ENCODE measurements at places on chromosomes 2 and 18.

DNA sequence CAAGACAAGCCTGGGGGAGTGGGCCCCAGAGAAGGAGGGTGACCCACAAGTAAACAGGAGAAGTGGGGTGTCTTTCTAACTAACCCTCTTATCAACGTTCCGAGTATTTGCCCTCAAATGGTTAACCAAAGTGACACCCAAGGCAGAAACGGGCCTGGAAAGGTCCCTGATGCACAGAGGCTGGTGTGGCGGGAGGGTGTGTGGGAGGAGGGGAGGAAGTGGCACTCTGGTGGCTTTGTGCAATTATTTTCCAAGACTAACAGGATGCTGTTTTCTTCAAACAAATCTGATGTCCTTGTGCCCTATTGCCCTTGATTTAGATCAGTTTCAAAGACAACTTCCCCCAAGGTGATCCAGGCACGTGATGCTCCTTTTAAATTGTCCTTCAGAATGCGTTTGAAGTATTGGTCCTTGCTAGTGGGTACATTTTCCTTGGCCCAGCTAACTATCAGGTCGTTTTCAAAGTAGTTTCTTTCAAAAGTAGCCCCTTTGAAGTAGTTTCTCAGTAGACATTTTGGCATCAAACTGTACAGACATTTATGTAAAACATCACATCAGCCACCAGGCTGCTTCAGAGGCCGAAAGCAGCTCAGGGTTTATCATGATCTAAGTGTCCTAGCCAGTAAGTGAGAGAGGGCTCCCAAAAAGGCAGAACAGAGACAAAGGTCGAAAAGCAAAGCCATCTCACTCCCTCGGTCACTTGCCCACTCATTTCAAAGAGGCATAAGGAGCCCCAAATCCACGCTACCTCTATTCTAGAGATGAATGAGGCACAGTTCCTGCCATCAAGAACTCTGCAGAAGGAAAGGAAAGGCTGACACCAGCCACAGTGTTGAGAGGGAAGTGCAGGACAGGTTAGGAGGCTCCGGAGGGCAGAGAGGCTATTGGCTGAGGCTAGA lies 371.1 kb upstream of the ID2 start:
- DNase-seq = peak; percentile 55

DNA sequence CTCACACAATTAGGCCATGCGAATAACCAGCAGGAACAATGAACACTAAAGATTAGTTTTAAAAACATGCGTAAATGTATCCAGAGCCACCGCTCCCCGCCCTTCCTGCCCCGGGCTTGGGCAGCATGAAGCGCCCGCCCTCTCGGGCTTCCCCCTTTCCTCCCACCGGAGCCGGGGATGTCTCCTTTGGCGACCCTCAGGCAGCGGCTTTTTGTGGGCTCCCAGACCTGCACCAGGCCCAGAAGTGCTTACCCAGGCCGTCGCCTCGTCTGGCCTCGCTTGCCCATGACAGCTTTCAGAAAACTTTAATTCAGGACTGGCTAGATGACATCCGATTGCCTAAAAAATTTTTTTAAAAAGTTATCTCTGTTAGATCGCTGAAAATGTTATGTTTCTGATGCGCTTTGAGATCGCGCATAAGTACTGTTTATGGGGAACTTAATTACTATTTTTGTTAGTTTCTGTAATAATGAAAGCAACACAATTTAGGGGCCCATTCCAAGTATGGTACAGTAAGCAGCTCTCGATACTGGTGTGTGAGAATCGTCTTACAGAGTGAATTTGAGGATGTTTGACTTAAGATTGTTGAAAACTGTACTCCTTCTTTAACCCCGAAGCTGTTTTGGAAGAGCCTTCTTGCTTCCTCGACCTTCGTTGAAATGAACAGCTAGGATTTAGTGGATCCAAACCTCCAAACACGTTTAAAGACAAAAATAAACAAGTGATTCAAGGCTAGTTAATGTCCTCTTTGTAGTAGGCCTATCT lies 1.1 kb downstream of the MAP3K20 start:
- no peak for DNase-seq

GRCh38 chr2:84495539-84496146 lies 20.7 kb upstream of the DNAH6 start:
- DNase-seq = peak; percentile 81

DNA sequence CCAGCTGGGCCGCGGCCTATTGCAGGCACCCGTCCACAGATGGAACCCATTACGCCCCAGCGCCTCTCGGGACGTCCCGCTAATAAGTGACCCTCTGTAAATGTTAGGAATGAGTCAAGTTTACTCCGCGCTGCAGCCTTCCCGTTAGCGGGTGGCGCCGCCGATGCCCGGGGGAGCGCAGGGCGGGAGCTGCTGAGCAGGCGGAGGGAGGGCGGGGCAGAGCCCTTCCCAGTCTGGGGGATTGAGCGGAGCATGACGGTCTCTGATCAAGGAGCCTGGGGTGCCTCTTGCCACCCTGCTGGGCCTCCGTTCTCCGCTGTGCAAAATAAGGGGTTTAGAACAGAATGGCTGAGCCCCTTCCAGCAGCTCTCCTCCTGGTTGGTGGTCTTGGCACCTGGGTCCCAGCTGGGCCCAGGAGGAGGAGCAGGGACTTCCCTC lies 10.5 kb downstream of the CROCC2 start:
- DNase-seq = no peak

DNA sequence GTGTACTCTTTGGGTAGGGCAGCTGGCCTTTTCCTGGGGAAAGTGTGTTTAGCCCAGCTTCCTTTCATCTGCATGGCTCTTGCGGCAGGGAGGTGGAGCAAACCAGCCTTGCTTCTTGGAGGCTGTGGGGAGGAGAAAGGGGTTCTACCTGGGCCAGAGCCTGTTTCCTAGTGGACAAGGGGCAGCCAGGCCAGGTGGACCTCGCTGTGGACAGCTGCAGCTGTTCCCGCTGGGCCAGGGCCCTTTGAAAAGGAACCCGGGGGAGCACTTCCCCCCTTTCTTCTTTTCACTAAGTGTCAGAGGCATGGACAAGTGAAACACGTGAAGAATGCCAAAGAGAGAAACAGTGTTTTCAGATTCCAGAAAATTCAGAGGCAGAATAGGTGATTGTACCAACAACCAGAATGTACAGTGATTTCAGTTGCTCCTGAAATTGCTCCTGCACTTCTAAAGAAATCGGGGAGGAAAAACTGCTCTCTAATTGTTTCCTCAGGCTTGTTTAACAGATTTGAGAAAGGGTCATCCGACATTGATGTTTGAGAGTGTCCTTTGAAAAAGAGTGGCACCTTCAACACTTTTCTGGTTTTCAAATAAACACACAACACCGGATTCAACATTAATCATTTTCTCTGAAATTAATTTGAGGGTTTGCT lies 3.9 kb downstream of the GLI2 start:
- DNase-seq = no peak

GRCh38 chr18:33576999-33577646 lies 896 bp upstream of the ASXL3 start:
- DNase-seq = no peak

DNA sequence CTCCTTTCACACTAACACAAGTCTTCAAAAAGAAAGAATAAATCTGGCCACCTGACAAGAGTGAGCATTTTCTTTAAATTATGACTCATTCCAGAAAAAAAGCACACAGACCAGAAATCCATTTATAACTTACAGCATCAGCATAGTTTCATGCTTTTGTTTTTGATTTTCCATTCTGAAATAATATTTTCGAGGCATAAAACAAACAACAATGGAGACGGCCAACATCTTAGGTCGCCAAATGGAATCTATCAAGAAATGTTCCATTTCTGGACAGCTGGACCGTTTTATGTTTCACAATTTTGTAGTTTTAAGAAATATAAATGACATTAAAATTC lies 165.4 kb upstream of the ZFP36L2 start:
- DNase-seq = no peak

DNA sequence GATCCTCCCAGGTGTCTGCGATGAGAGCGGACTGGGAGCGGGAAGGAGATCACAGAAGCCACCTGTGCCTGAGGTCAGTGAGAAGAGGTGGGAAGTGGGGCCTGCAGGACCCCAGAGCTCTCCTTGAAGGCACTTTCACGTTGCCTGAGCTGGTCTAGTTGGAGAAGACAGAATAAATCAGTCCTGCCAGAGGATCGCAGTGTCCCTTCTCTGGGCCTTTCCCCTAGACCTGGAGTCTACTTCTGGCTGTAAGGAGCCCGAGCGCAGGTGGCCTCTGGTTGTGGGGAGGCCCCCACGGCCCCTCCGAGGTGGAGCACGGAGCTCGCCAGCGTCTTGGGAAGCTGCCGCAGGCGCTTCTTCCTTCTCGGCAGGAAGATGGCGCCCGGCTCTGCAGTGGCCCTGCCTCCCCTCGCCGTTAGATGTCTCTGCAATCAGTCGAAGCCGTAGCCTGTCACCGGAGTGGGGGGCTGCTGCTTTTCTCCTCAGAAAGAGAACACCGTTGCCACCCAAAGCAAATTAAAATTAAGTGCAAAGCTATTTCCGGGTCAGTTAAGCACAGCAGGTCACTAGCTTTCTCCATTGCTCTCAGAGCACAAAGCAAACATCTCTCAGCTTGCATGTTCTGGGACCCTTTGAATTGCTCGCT lies 212.0 kb upstream of the MYT1L start:
- no peak for DNase-seq

- DNase-seq = no peak
Measured at GRCh38 chr2:108835040-108835439, 48.5 kb downstream of the CCDC138 start.

GRCh38 chr2:48459921-48460320 lies 70.0 kb upstream of the STON1 start:
- DNase-seq = no peak

DNA sequence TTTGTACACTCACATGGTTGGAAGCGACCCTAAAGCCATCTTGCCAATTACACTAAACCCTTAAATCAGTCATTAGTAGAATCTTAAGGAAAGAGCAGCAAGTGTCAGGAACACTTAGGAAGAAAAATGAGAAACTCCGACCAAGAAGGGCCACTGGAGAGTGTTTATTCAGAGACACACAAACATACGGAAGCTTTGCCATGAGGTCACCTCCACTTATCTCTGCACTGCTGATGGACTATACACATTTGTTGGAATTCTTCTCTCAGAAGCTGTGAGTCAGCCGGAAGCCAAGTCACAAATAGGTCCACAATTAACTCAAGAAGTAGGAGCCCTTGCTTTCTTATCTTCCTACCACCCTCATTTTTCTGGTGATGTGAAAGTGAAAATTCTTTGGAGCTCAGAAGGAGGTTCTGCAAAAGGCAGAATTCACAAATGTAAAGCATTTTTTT lies 21.6 kb downstream of the BMP10 start:
- DNase-seq = no peak

DNA sequence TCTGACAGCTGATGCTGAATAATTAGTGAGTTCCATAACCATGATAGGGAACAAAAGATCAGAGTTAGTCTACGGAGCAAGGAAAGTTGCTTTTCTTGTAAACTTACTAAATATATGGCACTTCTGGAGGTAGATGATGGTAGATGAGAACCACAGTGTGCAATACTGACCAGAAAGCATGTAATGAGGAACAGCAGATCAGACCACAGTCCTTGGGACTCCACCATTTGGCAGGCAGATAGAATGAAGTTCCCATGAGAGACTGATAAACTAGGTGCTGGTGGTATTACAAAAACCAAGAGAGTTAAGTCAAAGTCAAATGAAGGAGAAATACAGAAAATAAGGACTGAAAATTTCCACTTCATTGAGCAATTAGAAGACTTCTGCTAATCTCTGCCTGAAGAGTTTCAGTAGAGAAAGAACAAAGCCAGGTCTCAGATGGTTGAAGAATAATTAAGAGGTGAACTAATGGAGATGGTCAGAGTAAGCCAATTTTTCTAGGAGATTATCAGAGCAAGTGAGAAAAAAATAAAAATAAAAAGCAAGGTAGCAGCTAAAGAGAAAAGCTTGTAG lies 10.4 kb downstream of the CERKL start:
- DNase-seq = no peak

DNA sequence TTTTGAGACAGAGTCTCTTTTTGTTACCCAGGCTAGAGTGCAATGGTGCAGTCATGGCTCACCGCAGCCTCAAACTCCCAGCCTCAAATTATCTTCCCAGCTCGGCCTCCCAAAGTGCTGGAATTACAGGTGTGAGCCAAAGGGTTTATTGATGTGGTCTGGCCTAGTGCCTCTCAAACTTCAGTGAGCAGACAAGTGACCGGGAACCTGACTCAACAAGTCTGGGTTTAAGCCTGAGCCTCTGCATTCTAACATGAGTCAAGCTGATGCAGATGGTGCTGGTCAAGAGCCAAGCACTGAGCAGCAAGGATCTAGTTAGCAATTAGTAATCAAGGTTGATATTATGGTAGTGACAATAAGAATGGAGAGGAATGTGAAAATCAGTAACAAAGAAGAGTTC lies 21.3 kb downstream of the CDK15 start:
- DNase-seq = no peak

DNA sequence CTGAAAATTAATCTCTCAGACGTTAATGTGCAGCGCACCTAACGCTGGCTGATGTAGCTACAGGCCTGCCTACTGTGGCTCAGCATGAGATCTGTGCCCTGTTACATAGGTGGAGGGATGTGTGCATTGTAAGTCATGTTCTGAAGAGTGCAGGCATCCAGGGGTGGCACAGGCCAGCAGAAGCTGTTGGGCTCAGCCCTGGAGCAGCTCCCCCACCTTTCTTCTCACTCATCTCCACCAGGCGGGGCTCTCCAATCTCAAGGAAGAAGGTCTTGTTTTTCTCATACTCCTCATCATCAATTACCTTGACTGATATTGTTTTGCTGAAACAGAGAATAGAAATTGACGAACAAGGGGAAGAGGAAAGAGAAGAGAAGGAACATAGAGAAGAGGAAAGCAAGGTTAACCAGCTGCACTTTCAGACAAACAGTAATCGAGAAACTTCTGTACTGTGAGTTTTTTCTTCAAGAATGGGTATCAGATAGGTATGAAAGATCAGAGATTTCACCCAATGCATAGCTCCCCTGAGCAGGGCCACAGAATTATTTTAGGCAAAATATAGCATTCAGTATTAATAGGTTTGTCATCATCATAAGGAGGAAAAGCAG lies 273.6 kb downstream of the SLC8A1 start:
- no peak for DNase-seq

- no peak for DNase-seq
Measured at GRCh38 chr2:55109219-55109891, 59.1 kb upstream of the RTN4 start.

- no peak for DNase-seq
Measured at GRCh38 chr2:148027822-148028221, 6.9 kb downstream of the MBD5 start.

Data from CD4-positive, alpha-beta T cell treated with Interleukin-4 for 1 hour (primary cell).